ENCODE measurements at places on chromosomes 1 and 21.

- no peak for DNase-seq
These were observed 45.8 kb downstream of the SLC25A24 start for GRCh38 chr1:108154314-108154713.

GRCh38 chr21:16797540-16797939 lies 715.3 kb upstream of the CXADR start:
- DNase-seq = no peak

- peak; percentile 68 for DNase-seq
These were observed 2.7 kb upstream of the MYOC start for GRCh38 chr1:171654942-171655745.

DNA sequence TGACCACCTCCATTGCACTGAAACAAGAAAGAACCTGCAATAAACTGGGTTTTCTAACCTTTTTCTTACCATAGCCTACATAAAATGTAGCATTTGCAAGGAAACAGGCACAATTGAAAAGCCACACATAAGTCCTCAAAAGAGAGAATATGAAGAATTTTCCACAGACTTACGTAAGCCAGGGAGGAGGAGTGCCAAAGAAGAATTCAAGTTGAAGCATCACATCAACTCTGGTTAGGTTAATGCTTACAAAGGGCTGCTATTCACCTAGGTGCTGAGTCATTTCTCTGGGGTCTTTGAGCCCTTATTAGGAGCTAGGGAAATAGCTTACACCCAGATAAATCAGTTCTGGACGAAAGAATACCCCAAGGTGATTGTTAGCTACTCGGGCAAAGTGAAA lies 9.6 kb downstream of the OSCP1 start:
- DNase-seq = no peak

DNA sequence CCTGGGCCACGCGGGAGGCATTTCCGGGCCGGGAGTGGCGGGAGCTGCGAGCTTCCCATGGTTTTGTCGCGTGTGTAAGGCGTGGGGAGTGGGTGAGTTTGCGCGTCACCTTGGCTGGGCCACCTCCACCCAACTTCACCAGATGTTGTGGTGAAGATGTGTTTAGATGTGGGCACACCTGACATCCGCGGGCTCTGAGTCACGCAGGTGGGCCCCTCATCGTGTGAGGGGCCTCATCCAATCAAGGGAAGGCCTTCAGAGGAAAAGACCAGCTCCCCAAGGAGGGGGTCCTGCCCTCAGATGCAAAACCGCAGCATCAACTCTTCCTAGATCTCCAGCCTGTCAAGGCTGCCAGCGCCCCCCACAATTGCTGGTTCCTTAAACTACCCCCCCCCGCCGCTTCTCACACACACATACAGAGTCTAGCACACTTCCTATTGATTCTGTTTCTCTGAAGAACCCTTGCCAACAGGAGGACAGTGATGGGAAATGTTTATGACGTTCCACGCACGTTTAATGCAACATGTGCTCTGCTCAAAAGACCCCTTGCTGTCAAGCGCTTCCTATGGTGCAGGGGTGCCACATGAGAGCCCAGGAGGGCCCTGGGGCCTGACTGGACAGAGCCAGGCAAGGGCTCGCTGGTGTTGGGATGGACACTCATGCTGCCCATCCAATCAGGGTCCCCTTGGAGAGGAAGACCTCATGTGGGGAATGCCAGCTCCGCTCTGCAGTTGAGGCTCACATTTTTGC lies 11.9 kb downstream of the ACTRT2 start:
- peak; percentile 67 for DNase-seq

- no peak for DNase-seq
These were observed 100.1 kb upstream of the KIF26B start for GRCh38 chr1:245054507-245055270.

Data from activated CD4-positive, alpha-beta T cell treated with anti-CD3 and anti-CD28 coated beads, Interleukin-2, amount 10 ng/mL, durations not matched to agents 7 days and 5 days (primary cell).